ENCODE measurements at places on chromosomes 13 and 19. TPM values are rescaled to one million over a fixed set of nuclear protein-coding genes. Genes with fewer than 3 reads are reported as not detected.
A peak's percentile ranks its signal among the peaks of the same experiment; 100 is the strongest.

DNA sequence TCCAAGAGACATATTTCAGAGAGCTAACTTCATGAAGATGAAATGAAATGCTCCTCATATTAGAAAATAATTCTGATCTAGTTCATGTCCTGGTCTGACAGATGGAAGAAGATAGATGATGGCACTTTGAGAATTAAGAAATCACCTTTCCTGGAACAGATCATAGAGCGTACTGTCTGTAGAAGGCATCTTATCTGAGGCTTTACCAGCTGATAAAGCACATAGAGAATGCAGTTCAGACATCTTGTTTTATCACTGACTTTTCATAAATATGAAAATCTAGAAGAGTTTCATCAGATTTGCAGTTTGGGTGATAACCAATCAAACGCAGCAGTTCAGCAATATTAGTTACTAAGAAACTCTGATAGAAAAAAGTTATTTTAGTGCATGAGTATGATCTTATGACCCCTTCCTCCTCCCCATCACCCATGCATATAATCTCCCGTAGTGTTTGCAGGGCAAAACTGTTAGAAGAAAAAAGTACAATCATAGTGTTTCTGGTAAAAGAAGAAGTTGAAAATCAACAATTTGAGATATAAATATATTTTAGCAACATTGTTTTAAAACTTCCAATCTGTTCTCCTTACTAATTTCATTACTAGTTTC lies 585.2 kb downstream of the PCDH9 start:
- no peak for DNase-seq

DNA sequence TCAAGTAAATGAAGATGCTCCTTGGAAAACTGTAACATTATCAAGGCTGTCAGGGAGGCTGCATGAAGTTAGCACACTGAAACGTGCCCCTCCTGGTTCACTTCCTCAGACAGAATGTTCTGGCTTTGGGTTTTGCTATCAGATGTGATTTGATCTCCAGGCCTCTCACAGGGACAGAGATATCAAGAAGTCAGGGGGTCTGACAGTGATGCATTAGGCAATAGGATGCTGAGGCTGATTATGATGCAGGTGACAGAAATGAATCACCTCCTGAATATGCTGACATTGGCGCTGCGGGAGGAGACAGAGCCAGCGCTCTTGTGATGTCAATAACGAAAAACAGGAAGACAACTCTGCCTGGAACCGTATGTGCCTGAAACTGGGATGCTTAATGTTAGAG lies 278.5 kb downstream of the DCT start:
- no peak for DNase-seq

TMEM38A gene
- total RNA-seq: 7.5 TPM

- no peak for DNase-seq
Observed at GRCh38 chr19:2309734-2310362, 1.9 kb upstream of the LINGO3 start.

DNA sequence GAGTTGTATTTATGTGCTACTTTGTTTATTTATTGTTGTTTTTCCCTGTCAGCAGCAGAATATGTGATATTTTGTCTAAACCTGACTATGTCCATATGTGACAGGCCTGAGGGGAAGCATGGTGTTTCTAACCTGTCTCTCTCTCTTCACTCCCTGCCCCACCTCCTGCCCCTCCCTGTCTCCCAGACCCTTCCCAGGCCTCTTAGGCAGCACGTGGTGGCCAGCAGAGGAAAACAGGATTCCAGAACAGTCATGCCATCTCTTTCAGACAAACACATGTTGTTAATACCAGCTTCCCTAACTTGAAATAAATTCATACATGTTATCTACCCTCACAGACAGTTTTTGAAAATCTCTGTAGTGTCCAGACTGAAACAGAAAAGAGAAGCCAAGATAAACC lies 31.0 kb upstream of the ATP11A start:
- no peak for DNase-seq

LRRC63 gene
- total RNA-seq: 0.22 TPM

PEG3 gene
- total RNA-seq: 1,197 TPM

ZNF90 gene
- total RNA-seq: 11.3 TPM

DNA sequence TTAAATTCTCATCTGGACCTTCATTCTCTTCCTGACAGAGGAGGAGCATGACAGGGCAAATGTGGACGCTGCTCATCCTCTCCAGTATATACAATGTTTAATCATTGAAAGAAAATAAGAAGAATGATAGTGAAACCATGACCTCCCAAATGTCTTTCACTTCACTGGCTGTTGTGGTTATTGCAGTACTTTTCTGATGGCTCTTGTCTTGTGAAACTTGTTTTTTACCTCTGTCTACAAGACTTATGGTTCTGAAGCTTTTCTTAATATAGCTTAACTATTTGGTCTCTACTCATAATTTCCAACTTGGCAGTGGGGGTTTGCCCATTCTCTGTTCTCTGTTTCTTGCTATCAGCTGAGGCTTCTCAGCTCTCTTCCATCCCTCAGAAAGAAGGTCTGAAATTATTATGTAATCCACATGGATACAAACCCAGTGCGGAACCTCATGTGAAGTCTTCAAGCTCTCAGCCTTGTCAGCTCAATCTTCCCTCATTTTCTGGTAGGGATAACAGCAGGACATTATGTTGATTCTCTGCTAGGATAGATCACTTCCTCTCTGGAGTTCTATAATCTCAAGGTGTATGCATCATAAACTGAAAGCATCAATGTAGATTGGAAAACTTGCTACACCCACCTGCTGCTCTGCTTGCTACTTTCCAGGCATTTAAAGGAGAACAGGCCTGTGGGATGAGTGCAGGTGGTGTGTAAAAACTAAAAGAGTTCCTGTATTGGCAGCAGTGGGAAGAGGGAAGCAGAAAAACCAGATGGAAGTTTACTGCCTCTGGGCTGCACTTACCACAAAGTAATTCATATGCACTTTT lies 250.3 kb upstream of the HTR2A start:
- DNase-seq: no peak

MAP4K1 gene
- total RNA-seq: 6.1 TPM

PRR22 gene
- 3.5 TPM for total RNA-seq

GRCh38 chr19:37077501-37077933 lies 716 bp upstream of the ZNF420 start:
- DNase-seq: no peak

DNA sequence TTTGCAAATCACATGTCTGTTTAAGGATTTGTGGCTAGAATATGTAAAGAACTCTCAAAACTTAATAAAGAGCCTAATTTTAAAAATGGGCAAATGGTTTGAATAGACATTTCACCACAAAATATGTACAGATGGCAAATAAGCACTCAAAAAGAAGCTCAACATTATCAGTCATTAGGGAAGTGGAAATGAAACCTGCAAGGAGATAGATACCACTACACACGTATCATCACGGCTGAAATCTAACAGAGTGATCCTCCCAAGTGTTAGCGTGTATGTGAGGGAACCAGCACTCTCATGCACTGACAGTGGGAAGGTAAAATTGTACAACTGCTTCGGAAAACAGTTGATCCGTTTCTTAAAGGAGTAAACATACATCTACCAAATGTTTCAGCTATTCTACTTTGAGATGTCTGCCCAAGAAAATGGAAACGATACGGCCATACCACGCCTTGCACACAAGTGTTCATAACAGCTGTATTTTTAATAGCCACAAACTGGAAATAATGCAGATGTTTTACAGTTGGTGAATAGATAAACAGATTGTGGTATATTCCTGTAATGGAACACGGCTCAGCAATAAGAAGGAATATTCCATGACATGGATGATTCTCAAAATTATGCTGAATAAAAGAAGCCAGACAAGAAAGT lies 14.5 kb downstream of the ARHGEF7 start:
- DNase-seq: no peak

- DNase-seq: no peak
Observed at GRCh38 chr13:46320821-46321220, 66.2 kb downstream of the RUBCNL start.

- peak; percentile 51 for DNase-seq
Observed at GRCh38 chr19:19627621-19628500, at the start of gene LPAR2. TSS of gene LPAR2 (minus strand) at chr19:19628220. CDS start at chr19:19627275, 945 bp downstream.

ZNF808 gene
- 8.8 TPM for total RNA-seq

DNA sequence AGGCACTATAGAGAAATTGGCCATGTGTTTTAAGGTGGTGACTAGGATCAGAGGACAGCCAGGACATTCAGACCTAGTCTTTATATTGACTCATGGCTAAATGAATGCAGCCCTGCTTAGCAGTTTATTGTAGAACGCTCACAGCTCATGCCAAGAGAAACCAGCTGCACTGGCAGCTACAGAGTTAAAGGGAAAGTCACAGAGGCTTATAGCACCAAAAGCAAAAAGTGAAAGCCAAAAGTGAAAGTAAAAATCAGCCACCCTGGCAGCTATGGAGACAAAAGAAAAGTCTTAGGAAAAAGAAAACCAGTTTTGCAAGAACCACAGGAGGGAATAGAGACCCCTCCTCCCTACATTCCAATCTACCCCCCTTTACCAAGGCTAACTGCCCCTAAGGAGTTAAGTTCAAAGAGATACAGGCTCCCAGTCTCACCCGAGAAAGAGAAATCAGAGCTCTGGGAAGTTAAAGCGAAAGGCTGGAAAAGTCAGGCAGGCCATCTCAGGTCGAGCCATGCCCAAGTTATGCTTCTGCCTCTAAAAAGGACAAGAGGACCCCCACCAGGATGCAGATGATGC lies 99.0 kb downstream of the ZNF429 start:
- no peak for DNase-seq

GRCh38 chr13:56561327-56561726 lies 579.4 kb upstream of the PRR20A start:
- DNase-seq: no peak

DNA sequence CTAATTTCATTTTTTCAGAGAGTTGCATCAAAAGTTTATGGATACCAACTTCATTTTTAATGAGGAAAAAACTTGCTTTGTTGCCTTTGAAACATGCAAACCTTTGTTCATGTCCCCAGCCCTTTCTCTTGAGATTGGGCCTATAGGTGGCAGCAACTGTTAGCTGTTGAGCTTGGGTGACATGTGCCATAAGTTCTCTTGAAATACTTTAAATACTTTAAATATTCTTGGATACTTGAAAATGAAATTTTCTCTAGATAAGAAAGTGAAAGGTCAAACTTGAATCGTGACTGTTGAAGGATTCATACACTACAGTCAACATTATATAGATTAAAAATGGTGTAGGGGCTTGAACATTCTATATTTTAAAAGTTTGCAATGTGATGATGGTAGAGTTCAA lies 294.9 kb downstream of the NDFIP2 start:
- DNase-seq: no peak

GRCh38 chr13:79560954-79561353 lies 80.0 kb downstream of the NDFIP2 start:
- no peak for DNase-seq

- DNase-seq: no peak
Observed at GRCh38 chr13:74026753-74027152, 107.5 kb downstream of the KLF12 start.

STARD13 gene
- total RNA-seq: 31.5 TPM

LSM4 gene
- total RNA-seq: 45.0 TPM

THOP1 gene
- total RNA-seq: 54.7 TPM

GRCh38 chr19:1468821-1469254 lies 10.2 kb downstream of the C19orf25 start:
- DNase-seq: no peak

DNA sequence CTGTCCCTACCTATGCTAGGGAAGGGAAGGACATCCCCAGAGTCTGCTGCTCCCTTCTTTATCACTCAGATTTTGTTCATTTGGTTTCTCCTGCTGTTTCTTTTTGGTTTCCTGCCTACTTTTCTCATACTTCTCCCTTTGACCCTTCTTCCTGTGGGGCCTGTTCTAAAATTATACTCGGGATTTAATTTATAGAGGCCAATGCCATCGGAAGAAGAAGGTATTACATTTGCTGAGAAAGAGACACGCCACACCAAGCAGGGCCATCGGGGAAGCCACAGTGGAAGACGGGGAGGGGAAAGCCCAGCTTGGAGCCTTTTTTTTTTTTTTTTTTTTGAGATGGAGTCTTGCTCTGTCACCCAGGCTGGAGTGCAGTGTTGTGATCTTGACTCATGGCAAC lies 46.8 kb upstream of the FARP1 start:
- no peak for DNase-seq

GRCh38 chr19:18932216-18932841 lies 8.7 kb downstream of the HOMER3 start:
- DNase-seq: peak; percentile 94

- no peak for DNase-seq
Observed at GRCh38 chr19:14383661-14384555, 2.7 kb downstream of the ADGRE5 start.

IQCN gene
- total RNA-seq: 9.1 TPM

RAB4B gene
- 21.1 TPM for total RNA-seq

- DNase-seq: no peak
Observed at GRCh38 chr13:28136916-28137315, 1.4 kb upstream of the PAN3 start.

All from ovary (tissue), 10 donors.